ENCODE measurements at places on chromosomes 5 and 9.
A peak's percentile ranks its signal among the peaks of the same experiment; 100 is the strongest.

DNA sequence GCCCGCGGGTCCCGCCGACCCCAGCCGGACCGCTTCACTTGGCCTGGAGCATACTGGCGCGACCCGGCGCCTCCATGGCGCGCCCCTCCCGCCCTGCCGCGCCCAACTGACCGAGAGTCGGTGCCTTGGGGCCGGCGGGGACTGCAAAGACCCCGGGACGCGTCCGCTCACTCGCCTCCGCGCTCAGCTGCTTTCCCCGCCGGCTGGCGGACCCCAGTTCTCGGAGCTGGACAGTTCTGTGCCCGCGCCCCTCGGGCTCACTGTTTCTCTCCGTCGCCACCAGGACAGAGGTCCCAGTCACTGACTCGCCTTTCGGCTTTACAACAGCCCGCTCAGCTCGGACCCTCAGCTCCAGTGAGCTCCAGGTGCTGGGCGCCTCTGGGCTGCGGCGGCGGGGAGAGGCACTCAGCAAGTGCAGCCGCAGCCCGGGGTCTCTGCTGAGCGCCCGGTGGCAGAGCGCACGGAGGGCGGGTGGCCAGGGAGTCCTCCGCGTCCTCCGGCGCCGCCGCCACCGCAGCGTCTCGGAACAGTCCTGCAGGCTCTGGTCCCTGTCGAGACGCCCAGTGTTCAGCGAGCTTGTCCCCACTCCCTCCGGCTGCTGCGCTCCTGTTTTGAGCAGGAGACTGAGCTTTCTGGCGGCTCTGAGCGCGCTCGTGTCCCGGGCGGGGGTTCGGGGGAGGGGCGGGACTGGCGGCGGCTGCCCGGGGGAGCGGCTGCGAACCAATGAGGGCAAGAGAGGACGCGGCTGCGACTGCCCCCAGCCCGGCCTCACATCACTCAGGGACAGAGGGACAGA is at the start of gene SMIM32:
SMIM32 (minus strand) TSS at position 637 of the 796 bp plus-strand sequence. CDS start 638 bp downstream, outside the sequence.
- peak; percentile 62 for DNase-seq

DNA sequence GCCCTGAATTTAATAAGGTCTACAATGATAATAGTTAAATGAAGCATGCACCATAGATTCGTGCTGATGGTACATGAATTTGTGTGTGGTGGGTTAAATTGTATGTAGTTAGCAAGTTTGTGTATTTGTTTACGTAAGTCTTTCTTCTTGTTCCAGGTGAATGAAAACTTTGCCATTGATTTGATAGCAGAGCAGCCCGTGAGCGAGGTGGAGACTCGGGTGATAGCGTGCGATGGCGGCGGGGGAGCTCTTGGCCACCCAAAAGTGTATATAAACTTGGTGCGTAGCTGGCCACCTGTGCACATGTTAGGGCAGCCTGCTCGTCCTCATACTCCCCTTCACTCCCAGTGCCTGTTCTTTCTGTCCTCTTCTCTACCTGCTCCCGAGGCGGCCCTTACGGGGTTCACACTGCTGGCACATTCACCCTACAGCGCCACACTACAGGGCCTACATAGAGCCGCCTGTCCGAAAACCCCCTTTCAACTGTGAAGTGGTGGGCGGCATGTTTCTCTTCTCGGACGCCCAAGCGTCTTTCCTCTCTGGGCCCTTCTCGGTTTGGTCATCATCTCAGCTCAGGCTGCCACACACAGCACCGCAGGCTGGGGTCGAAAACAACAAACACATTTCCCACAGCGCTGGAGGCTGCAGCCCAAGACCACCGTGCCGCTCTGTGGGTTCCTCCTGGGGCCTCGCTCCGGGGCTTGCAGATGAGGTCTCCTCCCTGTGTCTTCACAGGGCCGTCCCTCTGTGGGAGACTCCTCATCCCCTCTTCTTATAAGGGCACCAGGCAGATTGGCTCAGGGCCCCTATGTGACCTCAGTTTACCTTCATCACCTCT is 13.2 kb downstream of the NDUFS6 start:
- no peak for DNase-seq

DNA sequence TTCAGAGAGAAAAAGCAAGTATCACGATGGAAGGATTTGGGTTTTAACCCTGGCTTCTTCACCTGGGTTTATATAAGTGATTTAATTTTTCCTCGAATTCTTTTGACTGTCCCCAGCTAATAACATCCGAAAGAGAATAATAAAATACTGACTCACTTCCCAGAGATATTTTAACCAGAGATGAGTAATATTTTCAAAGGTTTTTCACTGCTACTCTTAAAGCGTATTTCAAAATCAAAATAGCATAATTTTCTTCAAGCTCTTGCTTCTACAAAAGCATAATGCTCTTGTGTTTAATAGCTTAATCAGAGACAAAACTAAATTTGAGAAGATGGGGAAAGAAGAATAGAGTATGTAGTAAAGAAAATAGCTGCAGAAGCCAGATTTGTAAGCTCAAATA is 215.2 kb upstream of the PTGER4 start:
- DNase-seq: no peak

DNA sequence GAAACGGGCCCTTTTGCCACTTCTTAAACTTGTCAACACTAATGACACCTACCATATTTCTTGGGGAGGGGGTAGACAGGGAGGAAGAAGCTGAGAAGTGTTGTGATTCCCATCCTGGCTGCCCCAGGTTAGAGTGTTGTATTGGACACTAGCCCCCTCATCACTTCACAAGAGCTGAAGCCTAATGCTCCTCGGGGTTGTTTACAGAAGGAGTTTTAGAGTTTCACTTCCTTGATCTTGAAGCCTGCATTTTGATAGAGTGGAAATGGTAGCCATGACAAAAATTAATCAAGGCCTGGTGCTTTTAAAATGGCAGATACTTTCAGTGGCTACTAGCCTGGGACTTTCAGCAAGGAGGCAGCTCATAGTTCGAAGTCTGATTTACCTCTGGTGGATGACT is 11.0 kb upstream of the FAM120AOS start:
- DNase-seq: no peak

DNA sequence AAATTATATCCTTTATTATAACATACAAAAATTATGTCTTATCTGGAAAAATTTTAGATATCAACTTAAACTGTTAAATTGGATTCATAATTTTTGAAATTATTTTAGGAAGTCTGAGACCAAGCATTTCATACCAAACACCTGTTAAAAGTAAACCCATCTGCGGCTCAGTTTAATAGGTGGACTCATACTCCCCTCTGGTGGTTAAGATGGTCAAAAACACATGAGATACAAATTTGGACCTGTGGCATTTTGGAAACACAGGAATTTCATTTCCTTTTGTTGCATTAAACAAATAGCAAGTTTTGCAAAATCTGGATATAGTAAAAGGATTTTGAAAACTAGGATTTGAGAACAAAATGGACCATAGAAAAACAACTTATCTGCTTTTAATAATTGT is 53.7 kb downstream of the RGMB start:
- DNase-seq: peak; percentile 39

DNA sequence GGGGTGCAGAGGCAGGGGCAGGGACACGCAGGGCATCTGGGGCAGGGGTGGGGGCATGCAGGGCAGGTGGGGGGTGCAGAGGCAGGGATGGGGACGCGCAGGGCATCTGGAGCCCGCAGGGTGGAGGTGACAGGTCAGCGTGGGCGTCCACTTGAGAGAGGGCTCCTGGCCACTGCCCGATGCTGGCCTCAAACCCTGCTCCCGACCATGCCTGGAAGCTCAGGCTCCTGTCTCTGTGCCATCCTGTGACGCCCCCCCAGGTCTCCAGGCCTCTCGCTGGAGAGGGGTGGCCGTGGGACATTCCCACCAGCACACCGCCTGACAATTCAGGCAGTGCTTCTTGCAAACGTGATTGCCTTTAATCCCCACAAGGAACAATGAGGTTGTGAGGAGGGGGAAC is 33.0 kb downstream of the ZDHHC11B start:
- no peak for DNase-seq

- no peak for DNase-seq
Measured at GRCh38 chr5:39256477-39257235, 37.3 kb upstream of the FYB1 start.

DNA sequence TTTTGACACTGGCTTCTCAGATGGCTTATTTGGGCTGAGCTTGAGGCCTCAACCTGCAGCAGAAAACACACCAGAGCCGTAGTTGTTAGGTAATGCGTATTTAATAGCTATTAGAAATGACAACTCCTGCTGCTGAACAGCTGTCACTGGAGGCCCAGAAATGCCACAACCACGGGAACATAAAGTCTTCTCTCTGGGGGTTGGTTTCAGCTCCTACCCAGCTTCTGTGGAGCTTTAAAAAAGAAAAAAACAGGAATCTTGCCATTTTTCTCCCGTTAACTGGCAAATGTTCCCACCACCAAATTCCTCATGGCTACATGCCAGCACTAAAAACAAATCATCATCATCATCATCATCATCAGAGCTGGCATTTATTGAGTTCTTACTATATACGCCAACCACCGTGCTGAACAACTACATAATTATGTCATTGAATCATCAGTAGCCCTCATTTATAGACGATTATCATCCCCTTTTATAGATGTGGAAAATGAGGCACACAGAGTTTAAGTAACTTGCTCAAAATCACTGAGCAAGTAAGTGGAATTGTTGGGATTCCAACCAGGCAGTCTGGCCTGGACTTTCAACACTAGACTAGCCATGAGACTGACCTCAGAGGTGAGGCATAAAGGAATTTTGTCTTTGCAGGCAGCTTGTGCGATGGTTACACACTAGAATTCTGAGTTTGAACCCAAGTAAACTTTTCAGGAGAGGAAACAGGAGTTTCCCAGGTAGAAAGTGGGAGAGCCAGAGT is 185.3 kb upstream of the WWC1 start:
- no peak for DNase-seq

- DNase-seq: no peak
Measured at GRCh38 chr5:2562036-2562435, 189.4 kb downstream of the IRX2 start.

GRCh38 chr5:64612344-64612961 is 77.8 kb upstream of the SHISAL2B start:
- DNase-seq: peak; percentile 75

DNA sequence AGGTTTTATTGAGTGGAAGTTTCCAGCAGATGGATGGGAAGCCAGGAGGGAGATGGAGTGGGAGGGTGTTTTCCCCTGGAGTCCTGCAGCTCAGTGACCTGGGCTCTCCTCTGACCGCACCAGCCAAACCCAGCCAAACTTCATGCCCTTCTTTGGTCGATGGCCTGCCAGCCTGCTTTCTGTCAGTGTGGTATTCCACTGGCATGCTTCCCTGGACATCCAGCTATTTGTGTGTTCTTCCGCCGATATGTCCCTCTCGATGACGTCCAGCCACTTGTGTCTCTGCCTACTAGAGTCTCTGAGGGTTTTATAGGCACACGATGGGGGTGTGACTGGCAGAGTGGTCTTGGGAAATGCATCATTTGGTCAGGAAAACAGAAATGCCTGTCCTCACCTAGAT is 33.8 kb downstream of the GPBP1 start:
- DNase-seq: no peak

Measured in hepatocyte (in vitro differentiated cells).